ENCODE measurements at places on chromosomes 16 and 17. TPM values are rescaled to one million over a fixed set of nuclear protein-coding genes. Genes with fewer than 3 reads are reported as not detected.

Gene CTRL
- 1.5 TPM for total RNA-seq

Gene RAMP2
- total RNA-seq: 0.65 TPM

Gene HGS
- 187 TPM for total RNA-seq

Gene ADAP2
- 2.5 TPM for total RNA-seq

Gene RDM1
- 2.2 TPM for total RNA-seq

Gene CDH11
- total RNA-seq: 1.4 TPM

Gene TBC1D3G
- 0.07 TPM for total RNA-seq

Gene ADAM11
- total RNA-seq: 2.4 TPM

Gene CCL13
- total RNA-seq: not detected

Gene KRTAP9-4
- total RNA-seq: not detected

Gene TP53TG3
- total RNA-seq: 0.45 TPM

Gene METTL22
- 25.5 TPM for total RNA-seq

Gene GSDMA
- not detected for total RNA-seq

Gene HSPB9
- not detected for total RNA-seq

Gene KRTAP1-5
- not detected for total RNA-seq

Gene LRRC36
- total RNA-seq: not detected

Gene TPSAB1
- not detected for total RNA-seq

Gene FNDC8
- 0.07 TPM for total RNA-seq

Gene PERCC1
- not detected for total RNA-seq

Gene KRT37
- not detected for total RNA-seq

Gene CCL22
- not detected for total RNA-seq

Gene VTN
- 16.0 TPM for total RNA-seq

Gene FLCN
- 28.7 TPM for total RNA-seq

Gene COTL1
- total RNA-seq: 610 TPM

Gene RABEP1
- total RNA-seq: 47.0 TPM

Gene SCARF1
- 0.22 TPM for total RNA-seq

Gene ABCC12
- total RNA-seq: 0.09 TPM

Gene JPH3
- 1.4 TPM for total RNA-seq

Gene BEAN1
- 3.3 TPM for total RNA-seq

Gene PRDM7
- 0.03 TPM for total RNA-seq

Measured in A549 treated with RU486 at 1 μM for 4 hours (cell line).